ENCODE measurements at places on chromosomes 7 and 10.

- DNase-seq = no peak
Measured at GRCh38 chr7:78675511-78675910, 778.0 kb downstream of the MAGI2 start.

DNA sequence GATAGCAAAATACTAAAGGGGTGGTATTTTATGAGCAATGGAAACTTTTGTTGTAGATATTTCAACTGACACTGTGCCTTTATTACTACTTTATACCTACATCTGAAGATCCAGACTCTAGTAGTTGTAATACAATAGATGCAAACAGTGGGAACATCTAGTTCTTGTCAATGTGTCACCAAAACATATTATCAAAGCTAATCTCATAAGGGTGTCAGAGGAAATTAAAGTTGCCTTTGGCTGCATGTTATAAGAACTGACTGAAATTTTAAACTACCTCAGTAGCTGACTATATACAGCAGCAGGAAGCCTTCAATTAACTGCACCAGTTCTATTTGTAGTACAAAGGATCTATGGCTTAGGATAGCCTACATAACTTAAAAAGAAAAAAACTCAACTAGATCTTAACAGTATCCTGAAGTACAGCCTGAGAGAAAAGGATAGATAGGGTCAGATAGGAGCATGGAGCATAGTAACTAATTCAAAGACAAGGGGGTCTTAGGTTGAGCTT, 30.9 kb downstream of the HDAC9 start:
- no peak for DNase-seq

- DNase-seq = peak; percentile 35
Measured at GRCh38 chr10:119595676-119596515, 868 bp downstream of the TIAL1 start.

DNA sequence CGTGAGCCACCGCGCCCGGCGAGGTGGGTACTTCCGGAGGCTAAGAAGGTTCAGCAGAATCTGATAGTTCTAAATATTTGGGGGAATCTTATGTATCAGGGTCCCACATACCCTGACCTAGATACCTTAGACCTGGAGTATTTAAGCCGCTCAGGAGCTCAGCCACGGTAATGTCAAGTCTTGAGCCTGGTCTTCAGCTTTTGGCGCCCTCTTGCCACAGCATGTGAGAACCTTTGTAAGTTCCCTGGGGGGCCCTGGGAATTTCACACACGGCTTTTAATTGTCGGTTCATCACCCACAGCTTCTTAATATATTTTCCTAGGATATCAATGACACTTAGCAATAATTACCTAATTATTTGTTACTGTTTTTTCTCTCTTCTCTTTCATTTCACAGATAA, 324.3 kb upstream of the GALNT17 start:
- no peak for DNase-seq

DNA sequence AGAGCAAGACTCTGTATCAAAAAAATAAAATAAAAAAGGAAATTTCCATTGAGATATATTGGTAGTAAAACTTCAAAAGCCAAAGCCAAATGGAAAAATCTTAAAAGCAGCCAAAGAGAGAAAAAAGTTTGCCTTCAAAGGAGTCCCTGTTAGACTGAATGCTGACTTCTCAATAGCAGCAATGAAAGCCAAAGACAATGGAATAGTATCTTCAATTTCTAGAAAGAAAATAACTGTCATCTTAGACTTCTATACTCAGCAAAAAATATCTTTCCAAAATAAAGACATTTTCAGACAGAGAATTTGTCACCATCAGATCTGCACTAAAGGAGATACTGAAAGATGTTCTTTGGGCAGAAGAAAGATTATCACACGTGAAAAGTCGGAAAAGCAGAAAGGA, 14.3 kb upstream of the OIT3 start:
- DNase-seq = no peak

DNA sequence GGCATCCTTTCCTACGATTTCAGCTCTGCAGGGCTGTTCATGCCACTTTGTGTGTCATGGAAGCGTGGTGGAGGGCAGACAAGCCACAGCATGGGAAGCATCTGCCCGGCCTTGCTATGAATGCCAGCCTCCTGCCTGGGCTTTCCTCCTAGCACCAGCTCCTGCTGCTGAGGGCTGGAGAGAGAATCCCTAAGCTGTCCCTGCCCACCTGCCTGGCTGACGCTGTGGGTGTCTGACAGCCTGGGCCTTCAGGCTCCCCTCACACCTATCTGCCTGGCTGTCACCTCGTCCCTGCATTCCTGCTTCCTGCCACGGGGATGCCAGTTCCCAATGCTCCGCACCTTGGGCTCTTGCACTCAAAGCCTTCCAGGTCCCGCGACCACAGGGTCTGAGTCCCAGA, 606.5 kb upstream of the MGMT start:
- no peak for DNase-seq

DNA sequence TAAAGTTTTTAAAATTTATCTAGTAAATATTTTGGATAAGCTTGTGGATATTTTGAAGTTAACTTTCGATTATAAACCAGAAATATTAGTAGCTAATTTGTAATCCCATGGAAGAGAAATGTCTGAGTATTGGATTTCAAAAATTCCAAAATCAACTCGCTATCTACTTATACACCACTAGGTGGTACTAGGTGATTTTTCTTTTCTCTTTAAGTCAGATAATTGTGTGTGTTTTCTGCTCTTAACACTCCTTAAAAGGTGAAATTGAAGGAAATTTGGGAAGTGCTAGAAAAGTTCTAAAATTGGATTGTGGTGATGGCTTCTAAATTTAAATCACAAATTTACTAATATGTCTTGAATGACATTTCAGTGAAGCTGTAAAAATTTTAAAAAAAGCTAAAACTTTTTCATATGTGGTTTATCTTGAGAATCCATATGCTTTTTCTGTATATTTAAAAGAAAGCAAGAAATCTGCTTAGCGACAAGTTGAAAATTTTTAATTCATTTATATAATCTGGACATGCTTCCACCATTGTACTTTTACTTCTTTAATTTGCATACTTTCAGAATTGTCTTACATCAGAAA, 90.2 kb downstream of the IPMK start:
- DNase-seq = no peak

DNA sequence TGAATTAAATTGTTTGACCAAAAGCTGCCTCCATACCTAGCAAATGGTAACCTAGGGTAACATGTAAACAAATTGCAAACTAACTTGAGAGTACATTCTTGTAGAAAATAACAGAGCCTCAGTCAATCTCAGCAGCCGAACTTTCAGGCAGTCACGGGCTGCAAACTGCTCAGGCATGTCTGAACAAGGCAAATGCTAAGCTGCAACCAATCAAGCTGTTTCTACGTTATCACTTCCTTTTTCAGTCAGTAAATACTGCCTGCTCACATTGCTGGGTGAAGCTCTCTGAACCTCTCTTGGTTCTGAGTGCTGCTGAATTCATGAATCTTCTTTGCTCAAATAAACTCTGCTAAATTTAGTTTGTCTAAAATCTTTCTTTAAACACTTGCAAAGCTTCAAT, 1212.4 kb downstream of the SORCS1 start:
- DNase-seq = no peak

GRCh38 chr10:69218831-69219230, 1.3 kb upstream of the HKDC1 start:
- no peak for DNase-seq

DNA sequence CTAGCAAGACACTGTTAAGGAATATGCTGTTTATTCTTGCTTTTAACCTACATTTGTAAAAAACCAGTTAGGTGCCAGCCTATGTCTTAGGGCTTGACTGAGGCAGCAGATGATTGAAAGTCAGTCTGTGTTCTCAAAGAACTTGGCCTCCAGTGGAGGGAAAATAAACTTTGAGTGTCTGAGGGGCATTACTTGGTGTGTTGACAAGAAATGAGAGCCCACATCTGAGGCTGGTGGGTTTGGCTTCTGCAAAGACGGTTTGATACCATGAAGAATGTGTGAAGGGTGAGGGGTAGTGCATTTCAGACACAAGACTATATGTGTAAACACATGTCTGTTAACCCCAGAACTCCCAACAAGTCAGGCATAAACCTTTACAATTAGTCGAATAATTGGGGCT, 28.5 kb downstream of the CCSER2 start:
- no peak for DNase-seq

GRCh38 chr7:135748770-135749169, at the start of gene FAM180A:
FAM180A (minus strand) TSS chr7:135748813; CDS start chr7:135748580, 233 bp downstream.
- no peak for DNase-seq

DNA sequence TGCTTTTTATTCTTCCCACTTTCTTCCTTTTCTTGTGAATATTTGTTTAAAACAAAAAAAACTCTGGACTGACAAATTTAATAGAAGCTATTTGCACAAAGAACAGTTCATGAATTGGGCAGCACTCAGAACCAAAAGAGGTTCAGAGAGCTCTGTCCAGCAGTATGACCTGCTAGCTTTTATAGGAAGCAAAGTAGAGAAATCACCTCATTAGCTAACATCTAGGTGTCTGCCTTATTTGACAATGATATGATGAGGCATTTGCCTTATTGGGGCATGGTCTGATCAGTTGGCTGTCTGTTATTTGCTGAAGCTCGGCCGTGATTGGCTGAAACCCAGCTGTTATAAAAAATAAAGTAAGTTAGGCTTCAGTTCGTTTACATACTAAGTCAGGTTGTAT, 819 bp upstream of the TRIM4 start:
- DNase-seq = no peak
